ENCODE measurements at places on chromosomes 2 and 18.

DNA sequence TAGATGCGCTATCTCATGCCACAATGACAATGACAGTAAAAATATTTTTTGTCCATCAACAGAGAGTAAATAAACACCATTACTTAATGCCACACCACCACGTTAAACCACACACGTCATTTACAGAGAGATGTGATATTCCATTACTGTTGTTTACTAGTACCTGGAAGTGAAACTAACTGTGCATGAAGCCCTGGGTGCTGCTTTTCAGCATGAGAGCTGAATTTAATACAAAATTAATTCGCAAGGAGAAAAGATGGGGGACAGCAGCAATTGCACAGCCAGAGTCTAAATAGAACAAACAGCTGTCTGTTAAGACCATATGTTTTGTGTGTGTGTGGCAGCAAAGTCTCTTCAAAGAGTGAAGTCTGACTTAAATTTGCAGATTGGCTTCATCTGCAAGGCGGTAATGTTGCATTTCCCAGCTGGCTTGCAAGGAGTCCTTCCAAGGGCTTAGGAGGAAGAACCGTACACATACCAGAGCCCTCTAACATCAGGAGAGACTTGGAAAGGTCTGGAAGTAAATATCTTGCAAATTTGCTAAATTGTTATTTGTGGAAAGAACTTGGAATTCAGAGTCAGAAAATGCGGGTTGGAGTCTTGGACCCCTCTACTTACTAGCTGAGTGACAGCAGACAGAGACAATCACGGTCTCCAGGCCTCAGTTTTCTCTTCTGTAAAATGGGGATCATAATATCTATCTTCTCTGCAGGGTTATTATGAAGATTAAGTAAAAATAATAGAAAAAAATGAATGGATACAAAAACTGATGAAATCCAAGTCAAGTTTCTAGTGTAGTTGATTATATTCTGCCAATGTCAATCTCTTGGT, 127.6 kb downstream of the ALPK2 start:
- DNase-seq: no peak

- DNase-seq: no peak
These were observed 215.6 kb upstream of the PKDCC start for GRCh38 chr2:41832218-41832617.

GRCh38 chr2:54814389-54815147, 91.1 kb downstream of the EML6 start:
- DNase-seq: no peak

- no peak for DNase-seq
These were observed 112.9 kb downstream of the SLC39A10 start for GRCh38 chr2:195769975-195770374.

- DNase-seq: no peak
These were observed 177.9 kb downstream of the LRRTM1 start for GRCh38 chr2:80126596-80127189.

GRCh38 chr18:3611313-3612090, 161.5 kb downstream of the TGIF1 start:
- no peak for DNase-seq

GRCh38 chr2:196798980-196799379, 503 bp downstream of the GTF3C3 start:
- DNase-seq: no peak

DNA sequence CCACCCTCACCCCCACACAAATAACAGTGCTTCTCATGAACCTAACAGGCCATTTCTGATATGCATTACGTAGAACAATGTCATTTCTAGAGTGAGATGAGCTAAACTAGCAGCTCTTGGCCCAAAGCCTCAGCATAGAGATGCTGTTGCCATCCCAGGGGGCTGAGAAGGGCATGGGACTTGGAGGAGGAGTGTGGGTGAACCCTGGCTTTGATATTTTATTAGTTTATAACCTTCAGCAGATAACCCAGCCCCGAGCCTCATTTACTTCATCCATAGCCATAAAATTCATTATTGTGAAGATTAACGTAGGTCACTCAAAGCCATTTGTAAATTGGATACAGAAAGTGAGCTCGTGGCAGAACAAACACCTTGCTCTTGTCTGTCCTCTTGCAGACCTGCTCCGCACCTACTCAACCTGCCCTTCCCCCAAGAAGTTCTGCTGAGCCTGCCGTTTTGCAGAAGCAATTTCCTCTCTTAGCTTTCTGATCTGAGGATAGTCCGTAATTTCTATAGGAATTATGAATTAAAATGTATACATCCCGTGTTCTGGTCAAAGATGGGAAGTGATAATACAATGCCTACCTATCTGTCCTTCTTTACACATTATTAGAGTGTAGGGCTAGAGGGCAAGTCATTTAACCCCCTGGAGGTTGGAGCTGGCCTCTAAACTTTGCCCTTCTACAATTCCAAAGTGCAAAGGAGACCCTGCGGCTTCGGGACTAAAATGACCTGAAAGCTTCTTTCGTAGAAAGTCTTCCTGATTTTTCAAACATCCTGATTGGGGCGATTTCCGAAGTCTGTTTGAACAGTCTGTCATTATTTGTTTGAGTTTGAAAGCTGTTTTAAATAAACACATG, 187.4 kb downstream of the BCL2 start:
- no peak for DNase-seq

GRCh38 chr2:105806996-105807395, 62.3 kb downstream of the NCK2 start:
- no peak for DNase-seq

GRCh38 chr2:46699934-46700256, 215.7 kb downstream of the MCFD2 start:
- peak; percentile 4 for DNase-seq

- no peak for DNase-seq
These were observed 118.9 kb downstream of the ZNF236 start for GRCh38 chr18:76941284-76941683.

Data from central memory CD4-positive, alpha-beta T cell (primary cell).